ENCODE measurements at places on chromosomes 7 and 10.

DNA sequence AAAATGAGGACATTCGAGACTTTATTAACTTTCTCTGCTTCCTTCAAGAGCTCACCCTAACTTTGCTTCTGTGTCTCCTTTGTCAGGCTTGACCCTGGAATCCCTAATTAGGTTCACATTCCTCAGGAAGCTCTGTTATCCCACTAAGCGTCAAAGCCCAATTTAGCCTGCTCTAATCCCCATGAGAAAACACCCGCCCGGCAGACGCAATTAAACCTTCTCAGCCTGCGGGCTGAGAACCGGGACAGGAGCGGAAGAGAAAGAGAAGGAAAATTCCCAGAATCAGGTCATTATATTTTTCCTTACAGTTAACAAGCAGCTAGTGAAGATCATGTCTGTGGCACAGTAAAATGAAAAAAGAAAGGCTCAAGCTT, 93.0 kb downstream of the TNS3 start:
- DNase-seq: no peak
- H3K27ac ChIP-seq: no peak overlapping the region
- H3K36me3 ChIP-seq: no peaks in the 10 kb centered on the region
- no peaks in the 10 kb centered on the region for H3K4me1 ChIP-seq
- no peaks in the 10 kb centered on the region for H3K27me3 ChIP-seq
- no peak overlapping the region for H3K4me3 ChIP-seq

DNA sequence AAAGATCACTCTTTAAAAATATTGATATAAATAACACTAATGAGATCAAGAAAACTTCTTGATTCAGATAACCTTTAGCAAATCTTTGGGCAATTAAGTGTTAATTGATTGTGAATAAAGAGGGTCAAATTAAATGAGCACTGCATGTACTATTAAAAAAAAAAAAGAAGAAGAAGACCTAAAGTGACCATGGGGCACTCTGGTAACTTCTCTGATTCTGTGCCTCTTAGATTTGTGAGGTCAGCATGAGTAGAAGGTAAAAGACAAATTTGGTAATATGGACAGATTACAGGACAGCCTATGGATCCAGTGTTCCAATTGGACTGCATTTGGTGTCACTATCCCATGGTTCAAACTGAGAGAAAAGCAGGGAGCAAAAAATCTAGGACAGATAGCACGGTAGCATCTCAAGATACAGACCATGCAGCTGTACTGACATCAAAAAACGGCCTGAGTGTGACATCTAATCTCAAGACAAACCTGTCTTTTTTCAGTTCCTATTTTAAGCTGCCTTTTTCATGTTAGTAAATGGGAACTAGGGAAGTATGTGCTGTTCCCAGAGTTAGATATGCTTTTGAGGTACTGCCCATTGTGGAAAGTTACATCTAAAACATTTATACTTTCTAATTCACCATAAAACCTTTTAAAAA, 128.0 kb downstream of the KCND2 start:
- H3K4me1 ChIP-seq: no peaks in the 10 kb centered on the region
- H3K4me3 ChIP-seq: no peak overlapping the region
- no peaks in the 10 kb centered on the region for H3K36me3 ChIP-seq
- H3K27ac ChIP-seq: no peak overlapping the region

- no peak for DNase-seq
- peaks cover 11% of the 10 kb centered on the region for H3K27me3 ChIP-seq
- H3K36me3 ChIP-seq: no peaks in the 10 kb centered on the region
- no peak overlapping the region for H3K4me3 ChIP-seq
- H3K4me1 ChIP-seq: no peaks in the 10 kb centered on the region
- H3K27ac ChIP-seq: no peak overlapping the region
These were observed 83.9 kb downstream of the HECW1 start for GRCh38 chr7:43196379-43196778.

DNA sequence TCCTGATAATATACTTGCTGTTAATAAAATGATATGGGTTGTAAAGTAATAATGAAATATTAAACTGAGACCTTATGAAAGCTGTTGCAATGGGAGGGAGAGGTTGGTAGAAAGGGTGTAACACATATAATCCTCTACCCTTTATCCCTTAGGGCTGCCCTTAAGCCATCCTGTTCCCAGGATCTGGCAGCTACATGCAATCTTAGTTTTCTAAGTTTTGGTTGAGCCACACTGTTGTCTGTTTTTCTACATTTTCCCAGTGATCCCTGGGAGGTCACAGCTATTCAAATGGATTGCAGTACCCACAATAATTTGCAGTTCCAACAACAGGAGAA, 6.3 kb downstream of the COA1 start:
- peaks cover 11% of the 10 kb centered on the region for H3K36me3 ChIP-seq
- H3K27ac ChIP-seq: no peak overlapping the region
- H3K4me1 ChIP-seq: peaks cover 37% of the 10 kb centered on the region
- no peak for DNase-seq
- H3K4me3 ChIP-seq: no peak overlapping the region

- no peak overlapping the region for H3K4me3 ChIP-seq
- no peaks in the 10 kb centered on the region for H3K4me1 ChIP-seq
- H3K36me3 ChIP-seq: peaks cover 1% of the 10 kb centered on the region
- no peak for DNase-seq
- H3K27ac ChIP-seq: no peak overlapping the region
These were observed 175.6 kb upstream of the THSD7A start for GRCh38 chr7:12007576-12007975.

- no peak overlapping the region for H3K27ac ChIP-seq
- H3K4me1 ChIP-seq: no peaks in the 10 kb centered on the region
- H3K36me3 ChIP-seq: peaks cover 4% of the 10 kb centered on the region
- DNase-seq: no peak
These were observed 62.0 kb downstream of the CFAP46 start for GRCh38 chr10:132880128-132880981.

DNA sequence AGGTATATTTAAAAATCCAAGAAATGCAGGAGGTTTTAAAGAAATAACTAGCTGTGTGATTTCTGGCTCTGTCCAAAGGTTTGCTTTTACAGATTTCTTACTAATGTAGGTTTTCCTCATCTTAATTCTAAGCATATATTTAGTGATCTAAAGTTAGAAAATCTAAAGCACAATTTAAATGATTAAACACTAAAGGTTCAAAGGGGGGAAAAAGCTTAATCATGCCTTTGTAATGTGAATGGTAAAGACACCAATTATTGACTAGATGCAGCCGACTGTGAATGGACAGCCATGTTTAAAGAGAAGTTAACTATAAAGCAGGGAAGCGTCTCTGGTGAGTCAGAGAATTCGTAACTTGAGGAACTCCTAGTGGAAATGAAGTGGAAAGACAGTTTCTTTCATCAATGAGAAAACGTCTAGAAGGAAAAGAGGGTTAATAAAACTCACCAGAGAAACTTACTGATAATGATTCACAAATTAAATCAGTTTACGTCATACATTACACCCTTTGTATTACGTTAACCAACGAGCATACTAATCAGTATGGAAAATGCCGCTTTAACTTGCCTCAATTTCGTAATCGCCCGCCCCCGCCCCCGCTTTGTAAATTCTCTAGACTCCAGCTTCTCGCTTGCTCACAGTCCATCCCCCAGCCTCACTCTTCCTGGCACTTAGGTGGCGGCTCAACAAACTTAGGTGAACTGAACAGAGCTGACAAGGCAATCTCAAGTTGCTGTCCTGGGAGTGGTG, 1.1 kb upstream of the HBP1 start:
- H3K4me1 ChIP-seq: peaks cover 26% of the 10 kb centered on the region
- no peaks in the 10 kb centered on the region for H3K27me3 ChIP-seq
- peak overlapping the region; percentile 97 for H3K27ac ChIP-seq
- H3K36me3 ChIP-seq: peaks cover 36% of the 10 kb centered on the region
- no peak for DNase-seq
- peak overlapping the region; percentile 87 for H3K4me3 ChIP-seq

DNA sequence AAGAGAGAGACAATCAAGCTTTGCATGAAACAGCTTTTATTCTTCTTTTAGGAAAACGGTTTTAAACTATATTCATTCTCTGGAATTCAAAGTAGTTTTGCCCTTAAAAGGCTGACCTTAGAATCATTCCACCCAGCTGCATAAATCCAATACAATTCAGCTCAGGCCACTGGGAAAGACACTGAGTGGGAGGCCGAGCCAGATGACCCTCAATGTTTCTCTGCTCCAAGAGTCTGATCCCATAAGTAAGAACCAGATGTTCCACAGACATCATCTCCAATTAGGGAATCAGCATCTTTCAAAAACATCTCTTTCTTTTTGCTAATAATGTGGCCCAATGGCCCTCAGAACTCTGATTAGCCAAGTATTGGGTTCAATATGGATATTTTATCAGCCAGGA, 26.1 kb downstream of the CREB3L2 start:
- peaks cover 6% of the 10 kb centered on the region for H3K4me1 ChIP-seq
- H3K4me3 ChIP-seq: no peak overlapping the region
- no peaks in the 10 kb centered on the region for H3K36me3 ChIP-seq

- H3K4me3 ChIP-seq: no peak overlapping the region
- peak overlapping the region; percentile 53 for H3K27ac ChIP-seq
- H3K27me3 ChIP-seq: no peaks in the 10 kb centered on the region
These were observed 8.1 kb downstream of the PRKRIP1 start for GRCh38 chr7:102404005-102404861.

DNA sequence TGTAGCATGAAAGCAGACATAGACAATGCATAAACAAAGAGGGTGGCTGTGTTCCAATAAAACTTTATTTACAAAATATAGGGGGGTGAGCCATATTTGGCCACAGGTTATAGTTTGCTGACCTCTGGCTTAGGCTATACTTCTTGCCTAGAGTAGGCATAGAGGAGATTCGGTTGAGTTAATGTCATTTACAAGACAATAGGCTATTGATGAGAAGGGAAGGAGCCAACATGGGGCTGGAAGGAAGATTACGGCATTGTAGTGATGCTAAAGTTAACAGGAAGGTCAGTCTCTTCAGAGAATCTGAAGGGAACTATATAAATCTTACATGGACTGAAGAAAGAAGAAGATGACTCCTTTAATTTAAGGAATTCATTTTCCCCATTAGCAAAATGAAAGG, 463.5 kb downstream of the HTR7 start:
- H3K4me3 ChIP-seq: no peak overlapping the region
- no peak for DNase-seq
- no peak overlapping the region for H3K27ac ChIP-seq
- no peaks in the 10 kb centered on the region for H3K36me3 ChIP-seq
- H3K4me1 ChIP-seq: no peaks in the 10 kb centered on the region
- H3K27me3 ChIP-seq: no peaks in the 10 kb centered on the region

DNA sequence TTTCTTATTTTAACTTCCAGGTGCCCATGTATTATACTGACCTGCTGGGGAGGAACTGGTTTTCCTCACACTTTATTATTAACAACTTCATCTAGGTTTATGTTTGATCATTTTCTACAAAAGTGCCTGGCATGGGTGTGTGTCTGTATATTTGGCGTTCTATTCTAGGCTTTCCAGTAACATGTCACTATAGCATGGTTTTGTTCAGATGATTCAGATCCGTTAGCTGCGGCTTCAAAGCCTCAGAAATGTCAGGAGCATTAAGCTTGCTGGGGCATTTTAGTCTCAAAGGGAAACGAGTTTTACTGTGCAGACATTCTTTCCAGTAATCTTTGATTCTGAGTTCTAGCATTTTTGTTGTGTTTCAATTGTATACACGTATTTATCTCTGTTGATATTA, 2.3 kb downstream of the INPP5A start:
- peaks cover 11% of the 10 kb centered on the region for H3K36me3 ChIP-seq
- no peak overlapping the region for H3K27ac ChIP-seq
- H3K4me1 ChIP-seq: peaks cover 48% of the 10 kb centered on the region
- H3K4me3 ChIP-seq: peak overlapping the region; percentile 40
- no peak for DNase-seq

- H3K36me3 ChIP-seq: peaks cover under 1% of the 10 kb centered on the region
- H3K27ac ChIP-seq: no peak overlapping the region
- no peak for DNase-seq
- peaks cover 9% of the 10 kb centered on the region for H3K4me1 ChIP-seq
These were observed 16.8 kb upstream of the CRYGN start for GRCh38 chr7:151456782-151457181.

GRCh38 chr10:52637592-52637991, 135.0 kb downstream of the MBL2 start:
- no peaks in the 10 kb centered on the region for H3K27me3 ChIP-seq
- H3K27ac ChIP-seq: no peak overlapping the region
- DNase-seq: no peak

- no peak for DNase-seq
- H3K36me3 ChIP-seq: no peaks in the 10 kb centered on the region
- peaks cover 19% of the 10 kb centered on the region for H3K27me3 ChIP-seq
- H3K4me1 ChIP-seq: no peaks in the 10 kb centered on the region
- no peak overlapping the region for H3K4me3 ChIP-seq
- no peak overlapping the region for H3K27ac ChIP-seq
These were observed 49.6 kb downstream of the BPGM start for GRCh38 chr7:134696261-134696660.

GRCh38 chr10:58992830-58993460, 183.5 kb upstream of the PHYHIPL start:
- DNase-seq: no peak
- no peak overlapping the region for H3K27ac ChIP-seq
- no peaks in the 10 kb centered on the region for H3K4me1 ChIP-seq
- H3K4me3 ChIP-seq: no peak overlapping the region
- H3K36me3 ChIP-seq: no peaks in the 10 kb centered on the region
- H3K27me3 ChIP-seq: no peaks in the 10 kb centered on the region

GRCh38 chr7:126843336-126843735, 409.4 kb downstream of the GRM8 start:
- H3K27me3 ChIP-seq: no peaks in the 10 kb centered on the region
- H3K4me1 ChIP-seq: no peaks in the 10 kb centered on the region
- no peak for DNase-seq
- no peaks in the 10 kb centered on the region for H3K36me3 ChIP-seq
- no peak overlapping the region for H3K27ac ChIP-seq

- DNase-seq: no peak
- H3K4me1 ChIP-seq: no peaks in the 10 kb centered on the region
- no peaks in the 10 kb centered on the region for H3K27me3 ChIP-seq
- peaks cover 2% of the 10 kb centered on the region for H3K36me3 ChIP-seq
- no peak overlapping the region for H3K27ac ChIP-seq
These were observed 241.3 kb downstream of the FANK1 start for GRCh38 chr10:126137562-126138221.

DNA sequence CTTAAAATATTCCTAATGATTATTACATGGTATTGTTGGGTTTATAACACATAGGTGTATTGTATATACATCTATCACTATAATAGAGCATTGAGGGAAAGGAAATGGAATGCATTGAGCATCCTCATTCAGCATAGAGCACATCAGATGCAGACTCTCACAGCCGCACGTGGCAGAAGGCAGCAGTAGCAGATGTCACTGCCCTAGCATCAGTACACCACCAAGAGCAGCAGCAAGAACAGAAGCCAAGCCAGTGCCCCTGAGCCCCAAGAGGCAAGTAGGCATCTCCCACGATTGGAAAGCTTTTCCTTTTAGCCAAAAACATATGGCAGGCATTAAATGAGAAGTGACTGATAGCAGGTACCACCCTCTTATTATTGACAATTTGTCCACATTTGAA, 510.0 kb downstream of the TNS3 start:
- H3K27me3 ChIP-seq: no peaks in the 10 kb centered on the region
- H3K36me3 ChIP-seq: no peaks in the 10 kb centered on the region
- H3K4me1 ChIP-seq: no peaks in the 10 kb centered on the region
- DNase-seq: no peak

- H3K4me3 ChIP-seq: no peak overlapping the region
- no peaks in the 10 kb centered on the region for H3K27me3 ChIP-seq
- no peak for DNase-seq
- peaks cover 2% of the 10 kb centered on the region for H3K36me3 ChIP-seq
- peaks cover 20% of the 10 kb centered on the region for H3K4me1 ChIP-seq
These were observed 6.7 kb downstream of the ZMIZ1 start for GRCh38 chr10:79075418-79075817.

Data from central memory CD8-positive, alpha-beta T cell (primary cell).